Stimulated activated CD4-positive, alpha-beta T cell treated with anti-CD3 and anti-CD28 coated beads, Interleukin-15, amount 100 ng/mL, for 1 hour (primary cell): ENCODE measurements at places on chromosomes 6 and 20.

DNA sequence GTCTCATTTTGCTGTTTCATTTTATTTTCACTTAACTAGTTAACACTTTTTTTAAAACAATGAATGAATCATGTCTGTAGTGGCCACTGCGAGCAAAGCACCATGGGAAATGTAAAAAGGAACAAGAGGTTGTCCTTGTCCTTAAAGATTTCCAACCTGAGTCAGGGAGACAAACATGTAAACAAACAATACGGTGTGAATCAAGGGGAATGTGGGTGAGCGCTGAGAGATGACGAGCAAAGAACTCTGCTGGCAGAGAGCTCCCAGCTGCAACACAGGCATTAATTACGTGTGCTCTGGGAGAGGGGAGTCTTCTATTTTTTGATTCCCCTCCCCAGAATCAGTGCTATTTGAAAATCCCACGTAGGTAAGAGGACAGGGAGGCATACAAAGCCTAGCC lies 84.3 kb downstream of the ATXN1 start:
- no peak for DNase-seq

DNA sequence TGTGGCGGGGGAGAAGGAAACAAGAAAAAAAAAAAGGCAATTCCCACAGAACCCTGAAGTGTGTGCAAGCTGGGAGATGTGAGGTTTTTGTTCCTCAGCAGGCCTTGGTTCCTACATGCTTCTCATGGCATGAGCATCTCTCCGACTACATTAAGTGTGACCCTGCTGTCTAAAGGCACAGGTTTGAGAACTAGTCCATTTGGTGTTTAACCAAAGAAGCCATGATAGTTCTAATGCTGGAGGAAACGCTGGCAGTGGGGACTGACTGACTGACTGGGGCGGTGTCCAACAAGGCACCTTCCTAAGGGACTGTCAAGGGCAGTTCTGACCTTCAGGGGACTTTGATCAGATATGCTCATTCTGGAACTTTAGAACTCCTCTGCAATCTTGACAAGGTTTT lies 3.8 kb downstream of the TXNDC5 start:
- no peak for DNase-seq

- DNase-seq = no peak
Measured at GRCh38 chr20:19512886-19513677, 245.0 kb upstream of the RIN2 start.

DNA sequence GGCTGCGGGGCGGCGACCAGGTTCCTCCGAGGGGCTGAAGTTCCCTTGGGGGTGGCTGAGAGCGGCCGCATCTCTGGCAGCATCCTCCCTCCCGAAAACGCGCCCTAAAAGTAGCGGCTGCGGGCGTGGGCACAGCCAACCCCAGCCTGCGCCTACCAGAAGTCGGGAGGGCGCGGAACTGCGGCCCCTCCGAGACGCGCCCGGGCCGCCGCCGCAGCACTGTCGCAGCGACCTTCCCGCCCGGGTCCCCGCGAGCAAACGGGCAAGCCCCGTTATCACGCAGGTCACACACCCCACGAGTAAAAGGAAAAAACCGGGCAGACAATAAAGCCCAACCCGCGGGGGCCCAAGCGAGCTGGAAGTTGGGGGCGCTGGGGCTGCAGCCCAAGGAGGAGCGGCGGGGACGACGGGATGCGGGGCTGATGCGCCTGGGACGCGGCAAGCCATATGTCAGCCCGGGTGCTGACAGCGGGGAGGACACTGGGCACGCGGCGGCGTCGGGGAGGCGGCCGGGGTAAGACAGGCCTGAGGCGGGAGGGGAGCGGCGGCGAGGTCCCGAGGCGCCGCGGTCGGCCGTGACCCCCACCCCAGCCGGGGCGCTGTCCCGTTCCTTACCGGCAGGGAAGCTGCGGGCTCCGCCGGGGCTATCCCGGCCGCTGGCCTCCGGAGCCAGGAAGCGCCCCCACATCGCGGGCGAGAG lies 659 bp downstream of the CEP85L start:
- DNase-seq = no peak

- no peak for DNase-seq
Measured at GRCh38 chr6:122657601-122658000, 47.4 kb downstream of the PKIB start.

DNA sequence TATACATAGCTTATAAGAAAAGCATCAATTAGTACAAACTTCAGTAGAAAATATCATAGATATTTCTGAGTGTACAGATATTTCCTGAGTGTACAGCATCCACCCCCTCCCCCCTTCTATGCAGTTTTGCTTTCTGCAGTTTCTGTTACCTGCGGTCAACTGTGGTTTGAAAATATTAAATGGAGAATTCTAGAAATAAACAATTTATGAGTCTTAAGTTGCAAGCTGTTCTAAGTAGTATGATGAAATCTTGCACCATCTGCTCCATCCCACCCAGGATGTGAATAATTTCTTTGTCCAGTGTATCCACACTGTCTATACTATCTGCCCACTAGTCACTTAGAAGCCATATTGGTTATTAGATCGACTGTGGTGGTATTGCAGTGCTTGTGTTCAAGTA lies 15.8 kb upstream of the GPR63 start:
- no peak for DNase-seq

- no peak for DNase-seq
Measured at GRCh38 chr6:30136570-30137286, 788 bp downstream of the TRIM40 start.

- no peak for DNase-seq
Measured at GRCh38 chr6:150567823-150568383, 31.8 kb upstream of the PLEKHG1 start.

- no peak for DNase-seq
Measured at GRCh38 chr20:38095017-38095686, 61.6 kb downstream of the RPRD1B start.

DNA sequence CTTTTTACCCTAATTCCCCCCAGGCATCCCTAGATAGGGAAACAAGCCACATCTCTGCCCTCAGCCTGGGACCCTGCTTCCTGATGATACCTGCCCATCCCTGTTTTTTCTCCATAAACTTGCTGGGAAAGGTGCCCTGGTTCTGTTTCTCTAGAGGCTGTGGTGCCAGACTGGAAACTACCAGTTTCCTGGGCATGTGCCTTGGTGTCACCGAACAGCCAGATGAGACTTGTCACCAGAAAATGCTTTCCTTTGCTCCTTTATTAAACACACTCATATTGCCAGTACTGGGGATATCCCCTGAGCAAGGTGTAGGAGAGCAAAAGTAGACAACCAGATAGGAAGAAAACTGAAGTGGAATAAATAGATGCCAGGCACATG lies 16.8 kb downstream of the SRSF3 start:
- DNase-seq = no peak

DNA sequence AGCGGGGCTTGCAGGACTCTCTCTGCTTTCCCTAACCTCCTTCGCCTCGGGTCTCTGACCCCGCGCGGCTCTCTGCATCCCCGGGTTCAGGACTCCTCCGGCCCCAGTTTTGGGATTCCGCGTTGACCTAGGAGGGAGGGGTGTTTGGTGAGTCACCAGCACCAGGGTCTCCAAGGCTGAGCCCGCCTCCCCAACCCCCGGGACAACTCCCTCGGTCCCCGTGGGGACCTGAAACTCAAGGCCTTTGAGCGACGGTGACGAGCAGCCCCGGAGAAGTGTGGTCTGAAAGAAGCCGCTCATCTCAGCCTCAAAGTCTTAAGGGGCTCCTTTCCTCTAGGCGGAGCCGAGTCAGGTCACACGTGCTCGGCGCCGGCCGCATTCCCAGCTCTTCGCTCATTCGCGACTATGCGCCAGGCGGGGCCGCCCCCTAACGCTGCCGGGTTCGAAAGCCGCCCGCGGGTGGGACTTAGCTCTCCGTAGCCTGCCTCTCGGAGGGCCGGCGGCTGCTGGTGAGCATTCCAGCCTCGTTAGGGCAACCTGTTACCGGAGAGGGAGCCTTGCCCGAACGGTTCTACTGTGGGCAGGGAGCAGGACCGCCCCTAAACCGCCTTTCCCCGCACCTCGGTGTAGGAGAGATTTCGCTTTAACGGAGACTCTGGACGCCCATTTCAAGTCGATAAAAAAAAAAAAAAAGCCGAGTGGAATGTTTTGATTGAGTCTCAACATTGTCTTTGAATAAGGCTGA lies 3.0 kb upstream of the PRDM13 start:
- DNase-seq = no peak

GRCh38 chr6:118288355-118289124 lies 259.6 kb upstream of the PLN start:
- DNase-seq = no peak
